ENCODE measurements at places on chromosomes 7 and 10.

DNA sequence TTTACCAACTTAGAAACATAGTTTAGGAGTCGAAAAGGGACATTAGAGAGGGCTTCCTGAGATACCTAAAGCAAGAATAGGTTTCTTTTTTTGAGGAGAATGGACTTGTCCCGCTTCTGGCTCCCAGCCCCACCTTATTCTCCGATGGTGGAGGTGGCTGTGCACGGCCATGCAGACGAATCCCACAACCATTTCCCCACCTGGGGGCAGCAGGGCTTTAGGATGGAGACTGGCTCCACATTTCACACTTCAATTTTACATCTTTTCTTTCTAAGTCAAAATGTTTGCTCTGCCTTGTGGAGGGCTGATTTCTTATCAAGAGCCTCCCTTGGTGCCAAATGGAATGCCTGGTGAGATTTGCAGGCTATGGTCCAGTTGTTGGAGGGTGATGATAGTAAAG lies 118.5 kb downstream of the GLRX3 start:
- no peak for DNase-seq

DNA sequence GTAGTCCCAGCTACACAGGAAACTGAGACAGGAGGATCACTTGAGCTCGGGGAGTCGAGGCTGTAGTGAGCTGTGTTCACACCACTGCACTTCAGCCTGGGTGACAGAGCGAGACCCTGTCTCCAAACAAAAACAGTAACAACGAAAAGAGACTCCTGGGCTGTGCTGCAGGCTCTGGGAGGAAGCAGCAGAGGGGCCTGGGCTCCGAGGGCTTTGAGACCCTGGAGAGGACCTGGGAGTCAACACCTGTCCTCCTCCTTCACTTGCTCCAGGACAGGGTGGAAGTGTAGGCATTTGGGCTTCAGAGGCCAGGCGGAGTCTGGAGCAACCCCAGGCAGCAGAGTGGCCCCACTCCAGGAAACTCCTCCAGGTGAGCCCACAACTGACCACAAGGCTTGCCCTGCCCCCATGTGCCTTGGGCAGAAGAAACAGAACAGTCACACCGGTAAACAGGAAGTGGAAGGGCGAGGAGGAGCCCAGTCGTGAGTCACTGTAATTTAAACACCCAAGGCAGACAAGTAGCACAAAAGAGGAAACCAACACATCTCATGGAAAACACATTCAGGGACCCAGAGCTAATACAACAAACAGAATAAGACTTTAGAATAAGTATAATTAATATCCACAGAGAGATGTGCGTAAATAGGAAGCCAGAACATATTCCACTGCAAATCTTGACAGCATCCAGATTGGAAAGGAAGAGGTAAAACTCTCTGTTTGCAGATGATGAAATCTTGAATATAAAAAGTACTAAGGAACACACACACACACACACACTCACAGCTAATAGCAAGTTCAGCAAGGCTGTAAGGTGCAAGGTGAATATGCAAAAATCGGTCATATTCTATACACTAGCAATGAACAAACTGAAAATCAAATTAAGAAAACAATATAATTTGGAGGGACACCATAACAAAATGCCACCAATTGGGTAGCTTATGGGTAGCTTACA lies 20.5 kb upstream of the RASGEF1A start:
- DNase-seq = peak; percentile 57

- no peak for DNase-seq
Observed at GRCh38 chr10:55224007-55224781, 423.2 kb upstream of the PCDH15 start.

- DNase-seq = no peak
Observed at GRCh38 chr7:29291723-29292618, 97.4 kb downstream of the CHN2 start.

- DNase-seq = no peak
Observed at GRCh38 chr7:156158693-156159092, 346.4 kb upstream of the SHH start.

- no peak for DNase-seq
Observed at GRCh38 chr7:75722373-75722772, 16.4 kb downstream of the HIP1 start.

GRCh38 chr10:66892871-66893270 lies 33.0 kb upstream of the LRRTM3 start:
- no peak for DNase-seq

DNA sequence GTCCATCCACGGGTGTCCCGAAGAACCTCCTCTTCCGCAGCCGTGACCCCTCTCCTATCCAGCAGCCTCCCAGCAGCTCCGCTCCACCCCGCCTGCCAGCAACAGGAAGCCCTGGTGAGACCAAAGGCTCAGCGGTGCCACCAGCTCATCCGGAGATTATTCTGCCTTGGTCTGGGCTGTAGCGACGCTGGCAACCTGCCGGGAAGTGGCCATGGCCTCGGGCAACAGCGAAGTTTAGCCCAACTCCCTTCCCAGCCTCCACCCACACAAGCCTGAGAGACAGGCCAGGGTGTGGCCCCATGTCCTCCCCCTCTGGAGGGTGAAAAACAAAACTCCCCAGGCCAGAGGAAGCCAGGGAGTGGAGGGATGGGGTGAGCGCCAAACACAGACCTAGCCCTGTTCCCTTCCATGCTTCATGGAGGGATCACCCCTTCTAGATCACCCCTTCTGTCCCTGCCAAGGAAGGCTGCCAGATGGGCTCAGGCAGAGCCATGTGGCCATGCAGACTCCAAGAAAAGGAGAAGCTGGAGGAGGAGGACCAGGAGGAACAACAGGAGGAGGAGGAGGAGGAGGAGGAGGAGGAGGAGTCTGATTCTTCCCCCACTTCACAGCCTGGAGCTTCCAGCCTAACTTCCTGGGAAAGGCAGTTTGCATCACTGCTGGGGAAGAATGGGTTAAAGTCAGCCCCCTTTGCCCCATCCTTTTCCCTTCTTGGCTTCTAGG lies 918 bp downstream of the CALHM2 start:
- DNase-seq = peak; percentile 56

DNA sequence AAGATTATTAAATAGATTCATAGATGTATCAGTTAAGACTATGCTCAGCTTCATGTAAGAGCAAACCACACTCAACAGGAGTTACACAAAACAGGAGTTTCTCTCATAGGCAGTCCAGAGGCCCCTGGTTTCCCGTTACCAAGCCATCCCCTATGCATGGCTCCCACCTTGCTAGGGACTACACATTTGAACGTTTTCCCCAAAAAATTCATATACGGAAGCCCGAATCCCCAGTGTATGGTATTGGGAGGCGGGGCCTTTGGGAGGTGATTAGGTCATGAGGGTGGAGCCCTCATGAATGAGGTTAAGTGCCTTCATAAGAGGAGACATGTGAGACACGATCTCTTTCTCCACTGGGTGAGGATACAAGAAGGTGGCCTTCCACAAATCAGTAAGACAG lies 29.1 kb downstream of the RSU1 start:
- no peak for DNase-seq

DNA sequence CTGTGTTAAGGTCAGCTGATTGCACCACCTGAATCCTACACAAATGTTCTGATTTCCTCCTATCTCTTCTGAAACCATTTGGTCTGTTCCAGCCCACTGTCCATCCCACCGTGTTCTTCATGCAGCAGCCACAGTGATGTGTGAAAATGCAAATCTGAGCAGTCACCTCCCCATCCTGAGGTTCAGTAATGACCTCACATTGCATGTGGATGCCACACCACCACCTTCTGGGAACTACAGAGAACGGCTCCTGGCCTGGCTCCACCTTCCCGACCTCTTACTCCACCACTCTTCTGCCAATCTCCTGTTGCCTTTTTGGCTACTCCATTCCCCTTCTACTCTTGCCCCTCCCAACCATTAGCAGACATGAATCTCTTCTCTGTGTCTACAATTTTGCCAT lies 244.4 kb downstream of the TNS3 start:
- no peak for DNase-seq

DNA sequence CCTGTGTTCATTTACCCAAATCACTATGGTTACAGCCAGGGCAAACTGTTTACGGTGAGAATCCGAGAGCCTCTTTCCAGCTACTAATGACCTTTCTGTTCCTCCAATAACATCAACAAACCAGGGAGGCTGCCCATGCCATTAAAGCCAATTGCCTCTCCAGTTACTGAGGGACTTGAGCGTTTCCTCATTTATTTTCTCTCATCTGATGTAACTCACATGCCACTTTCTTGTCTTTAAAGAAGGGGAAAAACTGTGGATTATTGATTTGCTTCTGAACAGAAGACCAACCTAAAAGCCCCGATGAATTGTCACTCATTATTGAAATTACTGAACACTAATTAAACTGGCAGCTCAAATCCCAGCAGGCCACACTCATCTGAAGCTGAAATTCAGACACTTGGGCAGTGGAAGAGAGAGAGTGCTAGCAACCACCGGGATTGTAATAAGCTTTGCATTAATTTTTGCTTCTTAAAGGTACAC lies 595.8 kb upstream of the MKI67 start:
- no peak for DNase-seq

GRCh38 chr7:133359449-133359848 lies 106.6 kb downstream of the EXOC4 start:
- DNase-seq = no peak

DNA sequence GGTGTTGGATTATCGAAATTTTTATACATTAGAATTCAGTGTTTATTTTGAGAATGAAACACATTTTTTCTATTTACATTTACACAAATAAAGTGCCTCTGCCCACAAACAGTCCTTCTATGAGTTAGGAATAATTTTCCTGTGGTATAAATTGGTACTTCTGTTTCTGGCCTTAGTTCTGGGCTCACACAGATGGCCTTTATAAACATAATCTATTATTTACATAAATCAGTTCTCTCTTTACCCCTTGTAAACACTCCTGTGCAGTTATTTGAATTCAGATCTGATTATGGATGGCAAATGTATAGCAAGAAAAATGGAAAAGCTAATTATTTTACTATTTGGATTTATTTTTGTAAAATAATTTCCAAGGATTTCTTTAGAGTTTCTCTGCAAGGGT lies 143.2 kb downstream of the PRKG1 start:
- DNase-seq = no peak

- DNase-seq = no peak
Observed at GRCh38 chr10:98833542-98833941, 386.8 kb upstream of the HPS1 start.

DNA sequence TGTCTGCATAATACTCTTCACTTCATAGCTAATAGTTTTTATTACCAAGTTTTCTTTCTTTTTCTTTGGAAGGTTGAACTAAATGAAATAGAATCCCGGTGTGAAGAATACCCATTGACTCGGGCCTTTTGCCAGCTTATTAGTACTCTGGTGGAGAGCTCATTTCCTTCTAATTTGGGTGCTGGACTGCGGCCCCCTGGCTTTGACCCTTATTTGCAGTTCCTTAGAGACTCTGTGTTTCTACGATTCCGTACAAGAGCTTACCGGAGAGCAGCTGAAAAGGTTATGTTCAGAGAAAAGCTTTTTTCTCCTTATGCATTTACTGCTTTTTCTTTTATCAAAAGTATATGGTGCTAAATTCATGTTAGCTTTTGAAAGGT lies 40.2 kb downstream of the NUP205 start:
- no peak for DNase-seq

GRCh38 chr10:28796606-28797512 lies 119.5 kb downstream of the BAMBI start:
- DNase-seq = no peak

GRCh38 chr7:972676-973309 lies 2.6 kb downstream of the COX19 start:
- DNase-seq = no peak

DNA sequence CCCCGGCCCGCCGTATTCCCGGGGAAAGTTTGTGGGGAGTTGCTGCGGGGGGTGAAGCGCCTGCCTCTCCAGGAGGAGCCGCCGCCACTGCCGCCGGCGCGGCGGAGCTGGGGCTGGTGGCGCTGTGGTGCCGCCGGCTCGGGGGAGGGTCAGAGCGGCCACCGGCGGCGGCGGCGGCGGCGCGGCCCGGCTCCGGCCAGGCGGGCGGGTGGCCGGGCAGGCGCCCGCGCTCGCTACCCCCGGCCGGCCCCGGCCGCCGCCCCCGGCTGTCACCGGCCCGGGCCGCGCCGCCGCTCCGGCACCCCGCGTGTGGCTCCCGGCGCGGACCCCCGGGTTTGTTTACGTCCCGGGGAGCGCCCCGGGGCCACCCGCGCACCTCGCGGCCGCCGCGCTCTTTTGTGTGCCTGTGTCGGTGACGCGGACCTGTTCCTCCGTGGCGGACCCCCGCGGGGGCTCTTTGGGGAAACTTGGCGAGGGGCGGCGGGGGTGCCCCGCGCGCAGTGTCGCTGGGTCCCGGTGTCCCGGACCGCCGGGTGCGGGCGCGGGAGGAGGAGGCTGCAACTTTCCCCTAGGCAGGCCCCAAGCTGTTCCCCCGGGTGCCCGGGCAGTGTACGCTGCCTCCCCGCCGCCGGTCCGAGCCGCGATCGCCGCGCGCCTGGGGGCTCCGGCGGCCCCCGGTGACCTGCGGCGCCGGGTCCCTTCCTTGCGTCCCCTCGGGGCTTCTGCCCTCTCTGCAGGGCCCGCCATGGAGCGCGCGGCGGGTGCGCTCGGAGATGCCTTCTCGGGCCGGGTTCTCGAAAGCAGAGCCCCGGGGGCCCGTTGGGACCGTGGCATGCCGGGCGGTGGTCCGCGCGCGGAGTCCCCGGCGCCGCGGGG lies 593 bp upstream of the CUX1 start:
- DNase-seq = peak; percentile 51

DNA sequence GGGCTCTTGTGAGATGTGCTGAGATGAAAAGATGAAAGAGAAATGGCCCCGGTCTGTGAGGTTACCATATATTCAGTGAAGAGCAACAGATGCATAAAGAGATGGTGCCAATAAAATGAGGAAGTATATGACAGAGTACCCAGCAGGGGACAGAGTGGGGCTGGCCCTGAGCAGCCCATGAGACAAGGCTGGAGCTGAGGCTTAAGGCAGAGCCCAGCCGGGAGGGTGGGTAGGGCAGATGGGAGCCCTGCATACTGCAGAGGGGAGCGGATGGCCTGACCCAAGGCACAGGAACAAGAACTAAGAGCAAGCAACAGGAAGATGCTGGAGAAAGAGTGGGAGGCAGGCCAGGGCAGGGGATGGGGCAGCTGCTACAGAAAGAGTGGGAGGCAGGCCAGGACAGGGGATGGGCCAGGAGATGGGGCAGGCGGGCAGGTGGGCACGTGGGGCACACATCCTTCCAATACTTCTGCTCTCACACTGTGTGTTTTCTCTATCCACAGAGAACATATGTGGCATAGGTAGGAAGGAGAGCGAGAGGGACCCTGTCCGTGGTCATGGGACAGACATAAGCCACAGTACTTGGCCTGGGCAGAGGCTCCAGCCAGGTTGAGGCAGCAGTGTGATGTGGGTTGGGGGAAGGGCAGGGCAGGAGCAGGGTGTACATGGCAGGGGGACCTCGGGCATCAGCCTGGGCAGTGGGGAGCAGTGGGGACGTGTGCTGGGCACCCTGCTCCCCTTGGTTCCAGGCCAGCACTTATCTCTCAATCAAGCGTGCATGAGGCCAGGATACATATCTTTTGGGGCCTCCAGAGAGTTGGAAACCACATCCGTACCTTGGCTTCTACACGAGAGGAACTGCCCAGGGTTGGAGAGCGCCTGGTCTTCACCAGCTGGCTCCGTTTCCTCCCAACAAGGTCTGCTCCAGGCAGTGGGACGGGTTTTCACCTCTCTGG lies 91.6 kb upstream of the IKZF1 start:
- DNase-seq = no peak

Measured in activated T-cell treated with anti-CD3 and anti-CD28 coated beads, Interleukin-2, amount 50 U/mL, for 1 hour (primary cell).